A549 treated with Hydrocortisone at 1 μM for 4 hours (cell line): ENCODE measurements at places on chromosomes 1 and 21. TPM values are rescaled to one million over a fixed set of nuclear protein-coding genes. Genes with fewer than 3 reads are reported as not detected.

The CRB1 gene
- not detected in 5 replicates for total RNA-seq

The FCER1G gene
- 0.22 to 0.43 TPM (median 0.28 TPM) in 3 of 5 replicates, not detected in the others for total RNA-seq

The HSD17B7 gene
- total RNA-seq: 8.3 to 9.8 TPM (median 9.1 TPM) in 5 replicates

The CELA3A gene
- total RNA-seq: not detected in 5 replicates

The FCRL2 gene
- not detected in 5 replicates for total RNA-seq

The PRAMEF10 gene
- total RNA-seq: not detected in 5 replicates

The CYP4B1 gene
- 0.09 to 0.10 TPM (median 0.10 TPM) in 3 of 5 replicates, not detected in the others for total RNA-seq

The ST6GALNAC5 gene
- total RNA-seq: 0.14 to 0.22 TPM (median 0.14 TPM) in 3 of 5 replicates, not detected in the others

The ERG gene
- 0.03 to 0.17 TPM in 2 of 5 replicates, not detected in the others for total RNA-seq

The PCAT6 gene
- total RNA-seq: 2.6 to 4.2 TPM (median 3.8 TPM) in 5 replicates

The PTCH2 gene
- 0.14 to 0.27 TPM (median 0.22 TPM) in 5 replicates for total RNA-seq

The CNKSR1 gene
- 0.15 to 0.51 TPM (median 0.30 TPM) in 5 replicates for total RNA-seq

The KIF14 gene
- total RNA-seq: 6.5 to 12.2 TPM (median 9.9 TPM) in 5 replicates

The SH2D2A gene
- 3.0 to 3.8 TPM (median 3.7 TPM) in 5 replicates for total RNA-seq

The RPTN gene
- 0.02 TPM in 1 of 5 replicates, not detected in the others for total RNA-seq

The PRAMEF20 gene
- total RNA-seq: not detected in 5 replicates

The ORC1 gene
- total RNA-seq: 19.8 to 24.7 TPM (median 21.5 TPM) in 5 replicates

The ZBTB7B gene
- total RNA-seq: 44.8 to 52.9 TPM (median 49.0 TPM) in 5 replicates

The ATP1B1 gene
- 175 to 234 TPM (median 196 TPM) in 5 replicates for total RNA-seq

The C4BPA gene
- 0.45 to 0.99 TPM (median 0.53 TPM) in 5 replicates for total RNA-seq

The S100A2 gene
- total RNA-seq: 19.0 to 37.7 TPM (median 28.0 TPM) in 5 replicates

The DEPDC1 gene
- total RNA-seq: 9.1 to 19.0 TPM (median 13.7 TPM) in 5 replicates

The S100A12 gene
- not detected in 5 replicates for total RNA-seq

The CDC20 gene
- total RNA-seq: 182 to 204 TPM (median 198 TPM) in 5 replicates

The TMEM50B gene
- total RNA-seq: 9.1 to 13.2 TPM (median 11.0 TPM) in 5 replicates

The LCE1D gene
- total RNA-seq: not detected in 5 replicates

The DPT gene
- total RNA-seq: not detected in 5 replicates

The PLA2G2F gene
- total RNA-seq: not detected in 5 replicates

The NPHS2 gene
- not detected in 5 replicates for total RNA-seq

The S100A1 gene
- total RNA-seq: 0.61 to 1.1 TPM (median 0.83 TPM) in 5 replicates

The KRTAP12-2 gene
- total RNA-seq: not detected in 5 replicates

The OR1C1 gene
- total RNA-seq: not detected in 5 replicates

The OPTC gene
- total RNA-seq: not detected in 5 replicates

The HSPB7 gene
- 0.05 to 0.14 TPM (median 0.07 TPM) in 4 of 5 replicates, not detected in the other for total RNA-seq

The POU3F1 gene
- 0.07 TPM in 1 of 5 replicates, not detected in the others for total RNA-seq

The FALEC gene
- total RNA-seq: 0.22 TPM in 1 of 5 replicates, not detected in the others

The KLHDC8A gene
- total RNA-seq: 0.55 to 1.2 TPM (median 0.75 TPM) in 5 replicates

The RGL1 gene
- 0.70 to 0.98 TPM (median 0.82 TPM) in 5 replicates for total RNA-seq

The SLC1A7 gene
- total RNA-seq: 0.05 TPM in 2 of 5 replicates, not detected in the others

The PTGER3 gene
- total RNA-seq: 0.03 TPM in 1 of 5 replicates, not detected in the others

The IL19 gene
- not detected in 5 replicates for total RNA-seq

The FH gene
- 84.4 to 90.2 TPM (median 85.0 TPM) in 5 replicates for total RNA-seq

The AADACL3 gene
- total RNA-seq: not detected in 5 replicates

The RNF19B gene
- 16.7 to 19.3 TPM (median 18.5 TPM) in 5 replicates for total RNA-seq

The OR2T2 gene
- not detected in 5 replicates for total RNA-seq

The NPR1 gene
- 1.6 to 2.5 TPM (median 1.9 TPM) in 5 replicates for total RNA-seq

The LCE3E gene
- 0.30 TPM in 1 of 5 replicates, not detected in the others for total RNA-seq

The SUCO gene
- 8.7 to 11.7 TPM (median 9.2 TPM) in 5 replicates for total RNA-seq

The RUNX3 gene
- total RNA-seq: 4.2 to 5.5 TPM (median 5.4 TPM) in 5 replicates

The AKR7A3 gene
- 0.06 to 0.16 TPM (median 0.12 TPM) in 4 of 5 replicates, not detected in the other for total RNA-seq

The KCNA2 gene
- total RNA-seq: 0.01 to 0.08 TPM (median 0.03 TPM) in 5 replicates

The TNFRSF4 gene
- 0.09 to 0.34 TPM (median 0.25 TPM) in 3 of 5 replicates, not detected in the others for total RNA-seq

The TGFBR3 gene
- total RNA-seq: 5.5 to 8.3 TPM (median 6.3 TPM) in 5 replicates

The SERPINC1 gene
- total RNA-seq: 0.07 to 0.13 TPM (median 0.10 TPM) in 4 of 5 replicates, not detected in the other

The FAM43B gene
- 3.3 to 4.8 TPM (median 4.2 TPM) in 5 replicates for total RNA-seq

The CFHR2 gene
- not detected in 5 replicates for total RNA-seq

The ATAD3C gene
- total RNA-seq: not detected in 5 replicates

The TCP10L gene
- total RNA-seq: 0.47 to 1.2 TPM (median 0.86 TPM) in 5 replicates

The GPR25 gene
- not detected in 5 replicates for total RNA-seq
